Glutamatergic neuron (in vitro differentiated cells): ENCODE measurements at places on chromosomes 4 and X.

DNA sequence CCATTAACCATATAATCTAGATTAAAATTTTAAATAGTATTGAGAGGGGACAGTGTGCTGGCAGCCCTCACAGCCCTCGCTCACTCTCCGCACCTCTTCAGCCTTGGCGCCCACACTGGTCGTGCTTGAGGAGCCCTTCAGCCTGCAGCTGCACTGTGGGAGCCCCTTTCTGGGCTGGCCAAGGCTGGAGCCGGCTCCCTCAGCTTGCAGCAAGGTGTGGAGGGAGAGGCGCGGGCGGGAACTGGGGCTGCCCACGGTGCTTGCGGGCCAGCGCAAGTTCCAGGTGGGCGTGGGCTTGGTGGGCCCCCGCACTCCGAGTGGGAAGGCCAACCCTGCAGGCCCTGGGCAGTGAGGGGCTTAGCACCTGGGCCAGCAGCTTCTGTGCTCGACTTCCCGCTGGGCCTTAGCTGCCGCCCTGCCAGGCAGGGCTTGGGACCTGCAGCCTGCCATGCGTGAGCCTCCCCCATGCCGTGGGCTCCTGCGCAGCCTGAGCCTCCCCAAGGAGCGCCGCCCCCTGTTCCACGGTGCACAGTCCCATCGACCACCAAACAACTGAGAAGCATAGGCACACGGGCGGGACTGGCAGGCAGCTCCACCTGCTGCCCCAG, 32.8 kb upstream of the CFAP299 start:
- H3K27me3 ChIP-seq: no peaks in the 10 kb centered on the region
- H3K4me3 ChIP-seq: no peak overlapping the region
- H3K4me1 ChIP-seq: no peaks in the 10 kb centered on the region
- no peak overlapping the region for H3K27ac ChIP-seq
- no peaks in the 10 kb centered on the region for H3K36me3 ChIP-seq
- DNase-seq: no peak

GRCh38 chr4:56907489-56908205, at the start of gene REST:
TSS of gene REST (plus strand) at chr4:56907900. CDS start at chr4:56910639, 2,739 bp downstream.
- H3K36me3 ChIP-seq: no peaks in the 10 kb centered on the region
- DNase-seq: peak; percentile 43
- H3K27me3 ChIP-seq: peaks cover 10% of the 10 kb centered on the region
- H3K4me3 ChIP-seq: peak within 1 kb of the TSS; percentile 74

DNA sequence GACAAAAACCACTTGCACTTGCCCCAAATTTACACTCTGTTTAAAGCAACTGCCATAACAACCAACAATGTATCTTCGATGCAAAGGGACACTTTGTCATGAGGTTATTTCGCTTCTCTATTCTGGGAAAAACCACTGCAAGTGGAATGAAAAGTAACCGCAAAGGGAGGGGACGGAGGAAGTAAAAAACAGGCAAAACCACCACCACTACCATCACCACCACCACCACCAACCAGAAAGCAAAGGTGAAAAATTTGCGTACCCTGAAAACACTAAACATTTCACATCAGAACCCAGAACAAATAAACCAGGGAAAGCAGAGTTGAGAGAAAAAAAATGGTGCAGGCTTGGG, 1.2 kb upstream of the N4BP2 start:
- DNase-seq: no peak
- H3K27me3 ChIP-seq: peaks cover 9% of the 10 kb centered on the region
- peak overlapping the region; percentile 94 for H3K27ac ChIP-seq
- peaks cover 5% of the 10 kb centered on the region for H3K36me3 ChIP-seq

GRCh38 chr4:100189820-100190642, at the start of gene DDIT4L:
TSS of gene DDIT4L (minus strand) at chr4:100190468. CDS start at chr4:100189983, 485 bp downstream.
- peaks cover 13% of the 10 kb centered on the region for H3K27me3 ChIP-seq
- H3K4me3 ChIP-seq: peak within 1 kb of the TSS; percentile 85
- H3K27ac ChIP-seq: no peak within 1 kb of the TSS
- peak; percentile 37 for DNase-seq

GRCh38 chr4:186204103-186204559, 12.8 kb downstream of the CYP4V2 start:
- H3K36me3 ChIP-seq: peaks cover 7% of the 10 kb centered on the region
- H3K27ac ChIP-seq: no peak overlapping the region
- DNase-seq: no peak
- no peak overlapping the region for H3K4me3 ChIP-seq
- peaks cover 3% of the 10 kb centered on the region for H3K4me1 ChIP-seq

DNA sequence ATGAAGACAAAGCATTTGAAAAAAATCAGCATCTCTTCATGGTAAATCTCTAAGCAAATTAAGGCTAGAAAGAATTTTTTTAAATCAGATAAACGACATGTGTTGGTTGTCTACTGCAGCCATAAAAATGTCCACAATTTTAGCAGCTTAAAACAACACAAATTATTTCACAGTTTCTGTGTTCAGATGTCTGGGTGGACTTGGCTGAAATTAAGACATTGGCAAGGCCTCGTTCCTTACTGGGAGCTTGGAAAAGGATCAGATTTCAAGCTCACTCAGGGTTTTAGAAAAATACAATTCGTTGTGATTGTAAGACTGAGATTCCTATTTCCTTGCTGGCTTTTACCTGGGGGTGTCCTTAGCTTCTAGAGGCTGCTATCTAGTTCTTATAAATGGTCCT, 1470.6 kb downstream of the PCDH19 start:
- no peaks in the 10 kb centered on the region for H3K4me1 ChIP-seq
- no peaks in the 10 kb centered on the region for H3K27me3 ChIP-seq
- no peaks in the 10 kb centered on the region for H3K36me3 ChIP-seq
- no peak overlapping the region for H3K4me3 ChIP-seq
- no peak for DNase-seq

GRCh38 chrX:132677233-132677716, 188.4 kb upstream of the MBNL3 start:
- no peak overlapping the region for H3K4me3 ChIP-seq
- DNase-seq: no peak
- no peaks in the 10 kb centered on the region for H3K36me3 ChIP-seq

DNA sequence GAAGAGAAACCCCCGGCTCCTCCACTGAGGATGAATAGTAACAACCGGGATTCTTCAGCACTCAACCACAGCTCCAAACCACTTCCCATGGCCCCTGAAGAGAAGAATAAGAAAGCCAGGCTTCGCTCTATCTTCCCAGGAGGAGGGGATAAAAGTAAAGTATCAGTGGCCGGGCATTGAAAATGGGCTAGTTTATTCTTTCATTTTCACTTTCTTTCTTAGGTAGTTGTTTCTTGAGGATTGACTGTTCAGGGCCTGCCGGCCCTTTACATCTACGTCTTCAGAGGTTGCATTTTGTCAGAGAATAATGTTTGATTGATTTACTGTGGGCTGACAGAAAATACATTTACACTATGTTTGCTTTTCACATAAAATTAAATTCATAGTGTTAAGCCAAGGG, 27.1 kb downstream of the PAK3 start:
- DNase-seq: no peak
- H3K36me3 ChIP-seq: no peaks in the 10 kb centered on the region
- no peak overlapping the region for H3K27ac ChIP-seq
- H3K27me3 ChIP-seq: no peaks in the 10 kb centered on the region
- no peak overlapping the region for H3K4me3 ChIP-seq

DNA sequence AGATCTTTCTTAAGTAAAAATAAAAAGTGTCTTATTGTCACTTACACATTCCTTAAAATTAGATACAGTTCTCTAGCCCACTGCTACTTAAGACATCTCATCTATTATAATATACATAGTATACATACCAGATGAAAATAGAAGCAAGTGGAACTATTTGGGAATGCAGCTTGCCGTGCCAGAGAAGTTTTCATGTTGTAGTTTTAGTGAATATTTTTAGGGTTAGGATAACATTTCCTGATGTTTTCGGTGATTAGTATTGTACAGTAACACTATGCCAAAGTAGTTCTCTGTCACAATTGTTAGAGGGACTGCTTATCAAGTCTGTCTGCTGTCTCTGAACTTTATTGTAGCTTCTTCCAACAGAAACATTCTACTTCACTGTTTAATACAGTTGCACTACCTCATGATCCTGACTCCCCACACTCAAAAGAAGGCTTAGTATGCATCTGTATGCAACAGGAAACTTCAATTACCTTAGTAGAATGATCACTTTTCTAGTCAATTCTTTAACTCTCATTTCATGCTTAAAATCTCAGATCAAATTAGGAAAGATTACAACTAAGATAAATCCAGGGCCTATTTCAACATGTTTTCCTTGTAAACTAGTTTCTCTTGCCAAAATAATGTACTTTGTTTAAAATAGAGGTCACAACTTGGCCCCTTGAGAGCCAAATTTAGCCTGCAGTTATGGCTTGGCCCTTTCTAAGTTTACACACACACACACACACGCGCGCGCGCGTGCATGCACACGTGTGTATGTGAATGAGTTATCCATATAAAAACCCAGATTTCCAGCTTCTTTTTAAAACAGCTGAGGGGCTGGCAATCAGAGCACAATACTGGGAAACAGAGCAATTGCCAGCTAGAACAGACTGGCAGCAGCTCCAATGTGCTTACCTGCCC, 42.3 kb upstream of the SRPX start:
- no peaks in the 10 kb centered on the region for H3K4me1 ChIP-seq
- no peaks in the 10 kb centered on the region for H3K27me3 ChIP-seq
- H3K4me3 ChIP-seq: no peak overlapping the region
- H3K27ac ChIP-seq: no peak overlapping the region

- H3K36me3 ChIP-seq: no peaks in the 10 kb centered on the region
- H3K4me3 ChIP-seq: no peak overlapping the region
- H3K27ac ChIP-seq: no peak overlapping the region
- no peaks in the 10 kb centered on the region for H3K4me1 ChIP-seq
- no peaks in the 10 kb centered on the region for H3K27me3 ChIP-seq
- DNase-seq: no peak
Measured at GRCh38 chr4:21962691-21963090, 14.1 kb upstream of the KCNIP4 start.

DNA sequence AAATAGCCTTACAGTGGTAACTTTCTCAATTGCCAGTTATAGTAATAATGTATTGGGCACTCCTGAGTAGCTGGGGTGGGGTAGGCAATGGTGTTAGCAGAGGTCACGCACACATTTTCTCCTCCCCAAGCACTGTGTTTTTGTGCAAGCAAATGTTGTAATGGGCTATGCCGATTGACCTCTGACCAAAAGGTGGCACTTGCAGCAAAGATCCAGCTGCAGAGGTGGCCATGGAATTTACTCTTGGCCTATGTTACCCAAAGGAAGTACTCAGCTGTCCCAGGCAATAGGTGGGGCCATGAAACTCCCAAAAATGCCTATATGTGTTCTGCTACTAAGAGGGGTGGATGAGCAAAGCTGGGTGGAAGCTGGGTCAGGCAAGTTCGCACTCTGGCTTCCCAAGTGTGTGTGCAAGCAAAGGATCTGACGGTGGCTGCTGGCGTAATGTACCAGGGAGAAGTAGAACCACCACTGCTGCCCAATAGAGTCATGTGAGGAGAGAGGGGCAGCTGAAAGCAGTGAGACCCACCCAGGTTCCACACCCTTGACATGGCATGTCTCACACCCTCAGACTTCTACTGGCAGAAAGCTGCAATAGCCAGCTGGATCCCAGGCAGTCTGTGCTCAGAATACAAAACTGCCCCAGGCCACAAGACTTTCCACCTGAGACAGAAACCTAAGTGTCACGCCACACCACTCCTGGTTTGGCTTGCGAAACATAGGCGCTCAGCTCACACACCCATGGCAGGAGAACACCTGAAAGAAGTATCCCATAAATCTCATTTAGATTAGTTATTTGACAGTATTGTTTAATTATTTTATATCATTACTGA, 353.3 kb upstream of the EMCN start:
- no peaks in the 10 kb centered on the region for H3K27me3 ChIP-seq
- peaks cover 2% of the 10 kb centered on the region for H3K36me3 ChIP-seq
- no peak overlapping the region for H3K4me3 ChIP-seq
- H3K4me1 ChIP-seq: no peaks in the 10 kb centered on the region
- H3K27ac ChIP-seq: no peak overlapping the region
- DNase-seq: no peak

GRCh38 chrX:13110433-13111324, 66.3 kb upstream of the FAM9C start:
- no peak overlapping the region for H3K27ac ChIP-seq
- H3K4me3 ChIP-seq: no peak overlapping the region
- no peaks in the 10 kb centered on the region for H3K27me3 ChIP-seq
- DNase-seq: no peak
- no peaks in the 10 kb centered on the region for H3K4me1 ChIP-seq
- H3K36me3 ChIP-seq: no peaks in the 10 kb centered on the region

- peaks cover 38% of the 10 kb centered on the region for H3K4me1 ChIP-seq
- DNase-seq: no peak
- no peak overlapping the region for H3K27ac ChIP-seq
- no peaks in the 10 kb centered on the region for H3K36me3 ChIP-seq
Measured at GRCh38 chr4:187183346-187183745, 459.7 kb upstream of the FAT1 start.

DNA sequence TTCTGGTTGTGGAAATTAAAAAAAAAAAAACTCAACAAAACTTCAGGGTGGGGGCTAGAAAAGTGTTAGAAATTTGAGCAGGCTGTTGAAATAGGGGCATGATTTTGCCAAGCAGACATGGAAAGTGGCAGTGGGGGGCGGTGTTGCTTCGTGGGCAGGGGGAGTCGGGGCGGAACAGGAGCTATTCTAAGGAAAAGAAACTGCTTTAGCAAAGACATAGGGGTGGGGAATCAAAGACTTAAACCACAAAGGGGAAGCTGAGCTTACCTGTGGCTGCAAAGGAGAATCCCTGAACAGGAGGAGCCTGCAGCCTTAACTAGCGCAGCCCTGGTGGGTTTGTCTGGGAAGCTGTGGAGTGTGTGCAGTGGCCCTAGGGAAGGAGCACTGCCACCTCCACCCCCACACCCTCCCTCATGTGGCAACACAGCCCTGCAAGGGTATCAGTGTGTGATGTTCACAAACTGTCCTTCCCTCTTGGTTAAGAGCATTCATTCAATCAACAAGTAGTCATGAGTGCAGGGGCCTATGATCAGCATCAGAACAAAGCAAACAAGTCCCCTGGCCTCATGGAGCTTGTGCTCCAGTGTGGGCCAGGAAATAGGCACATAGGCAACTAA, 20.5 kb downstream of the SEL1L3 start:
- peaks cover 4% of the 10 kb centered on the region for H3K36me3 ChIP-seq
- H3K27ac ChIP-seq: no peak overlapping the region
- H3K27me3 ChIP-seq: no peaks in the 10 kb centered on the region
- H3K4me3 ChIP-seq: no peak overlapping the region

DNA sequence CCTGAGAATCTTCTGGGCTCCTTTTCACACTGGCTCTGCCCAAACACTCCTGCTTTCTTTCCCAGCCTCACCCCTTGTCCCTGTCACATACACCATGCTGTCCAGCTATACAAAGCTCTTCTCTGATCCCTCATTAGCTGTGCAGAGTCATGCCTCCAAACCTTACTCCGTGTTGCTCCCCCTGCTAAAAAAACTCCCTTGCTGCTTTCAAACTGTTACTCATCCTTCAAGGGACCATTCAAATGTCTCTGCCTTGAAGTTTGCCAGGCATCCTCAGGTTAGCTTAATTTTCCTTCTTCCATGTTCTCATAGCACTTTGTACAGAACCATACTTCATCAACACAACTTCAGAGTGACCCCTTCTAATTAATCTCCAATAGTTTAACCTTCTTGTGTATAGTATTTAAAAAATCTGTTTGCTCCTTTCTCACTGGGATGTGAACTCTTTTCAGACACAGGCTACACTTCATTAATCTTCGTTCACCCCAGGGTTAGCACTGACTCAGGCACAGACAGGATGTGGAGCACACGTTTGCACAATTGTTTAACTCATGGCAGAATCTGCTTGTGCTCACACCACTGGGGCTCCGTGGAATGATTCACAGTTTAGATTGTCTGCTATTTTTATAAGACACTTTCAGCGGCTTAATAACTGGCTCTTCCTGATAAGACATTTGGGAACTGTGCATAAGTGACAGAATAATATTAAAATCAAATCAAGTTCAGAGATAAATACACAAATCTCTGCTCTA, 21.4 kb upstream of the SEL1L3 start:
- H3K4me1 ChIP-seq: peaks cover 4% of the 10 kb centered on the region
- H3K27me3 ChIP-seq: no peaks in the 10 kb centered on the region
- no peak overlapping the region for H3K4me3 ChIP-seq
- no peak overlapping the region for H3K27ac ChIP-seq
- no peak for DNase-seq
